ENCODE measurements at places on chromosomes 4 and X.

- peak; percentile 59 for DNase-seq
These were observed 141.6 kb downstream of the SPATA18 start for GRCh38 chr4:52192721-52193135.

DNA sequence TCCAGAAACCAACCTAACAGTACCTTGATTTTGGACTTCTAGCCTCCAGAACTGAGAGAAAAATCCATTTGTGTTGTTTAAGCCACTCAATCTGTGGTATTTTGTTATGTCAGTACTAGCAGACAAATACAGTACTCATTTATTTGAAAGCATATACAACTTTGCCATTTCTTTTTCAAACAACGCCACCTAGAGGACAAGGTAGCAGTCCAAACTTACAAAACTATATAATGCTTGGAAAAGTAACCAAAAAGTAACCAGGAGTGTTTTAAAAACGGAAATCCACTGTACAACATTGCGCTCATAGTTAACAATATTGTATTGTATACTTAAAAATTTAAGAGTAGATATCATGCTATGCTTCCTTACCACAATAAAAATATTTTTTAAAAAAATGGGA is 37.0 kb upstream of the FGF13 start:
- peak; percentile 39 for DNase-seq

DNA sequence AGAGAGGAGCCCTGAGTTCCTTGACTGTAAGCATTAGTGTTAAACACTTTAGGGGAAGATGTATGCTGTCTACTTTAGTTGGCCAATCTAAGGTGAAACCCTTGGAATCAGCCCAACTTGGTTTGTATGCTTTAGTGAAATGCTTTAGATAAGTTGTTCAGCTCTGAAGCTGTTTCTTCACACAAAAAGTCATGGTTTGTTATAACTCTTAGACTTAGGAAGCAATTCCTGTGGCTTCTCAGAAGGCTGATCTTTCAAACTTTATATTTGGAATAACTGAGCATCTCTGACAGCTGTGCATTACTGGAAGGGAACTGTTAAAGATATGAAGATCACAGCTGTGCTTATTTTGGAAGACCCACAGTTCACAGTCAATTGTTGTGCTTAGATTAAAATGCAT is 714.1 kb downstream of the FAT4 start:
- DNase-seq: no peak

GRCh38 chrX:133415276-133416105 is at the start of gene GPC4:
TSS of gene GPC4 (minus strand) at chrX:133415489. CDS start at chrX:133414965, 524 bp downstream.
- peak; percentile 57 for DNase-seq

DNA sequence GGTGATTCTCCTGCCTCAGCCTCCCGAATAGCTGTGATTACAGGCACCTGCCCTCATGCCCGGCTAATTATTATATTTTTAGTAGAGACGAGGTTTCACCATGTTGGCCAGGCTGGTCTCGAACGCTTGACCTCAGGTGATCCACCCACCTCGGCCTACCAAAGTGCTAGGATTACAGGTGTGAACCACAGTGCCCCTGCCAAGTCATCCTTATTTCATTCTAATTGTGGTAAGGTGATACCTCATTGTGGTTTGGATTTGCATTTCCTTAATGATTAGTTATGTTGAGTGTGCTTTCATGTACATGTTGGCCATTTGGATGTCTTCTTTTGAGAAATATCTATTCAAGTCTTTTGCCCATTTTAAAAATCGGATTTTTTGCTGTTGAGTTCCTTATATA is 93.0 kb downstream of the USP9X start:
- no peak for DNase-seq

GRCh38 chr4:148061141-148061481 is 329.2 kb downstream of the ARHGAP10 start:
- DNase-seq: no peak

- DNase-seq: no peak
These were observed 763.0 kb downstream of the DMD start for GRCh38 chrX:32448320-32448719.

GRCh38 chr4:137702512-137702911 is 170.2 kb upstream of the PCDH18 start:
- no peak for DNase-seq

DNA sequence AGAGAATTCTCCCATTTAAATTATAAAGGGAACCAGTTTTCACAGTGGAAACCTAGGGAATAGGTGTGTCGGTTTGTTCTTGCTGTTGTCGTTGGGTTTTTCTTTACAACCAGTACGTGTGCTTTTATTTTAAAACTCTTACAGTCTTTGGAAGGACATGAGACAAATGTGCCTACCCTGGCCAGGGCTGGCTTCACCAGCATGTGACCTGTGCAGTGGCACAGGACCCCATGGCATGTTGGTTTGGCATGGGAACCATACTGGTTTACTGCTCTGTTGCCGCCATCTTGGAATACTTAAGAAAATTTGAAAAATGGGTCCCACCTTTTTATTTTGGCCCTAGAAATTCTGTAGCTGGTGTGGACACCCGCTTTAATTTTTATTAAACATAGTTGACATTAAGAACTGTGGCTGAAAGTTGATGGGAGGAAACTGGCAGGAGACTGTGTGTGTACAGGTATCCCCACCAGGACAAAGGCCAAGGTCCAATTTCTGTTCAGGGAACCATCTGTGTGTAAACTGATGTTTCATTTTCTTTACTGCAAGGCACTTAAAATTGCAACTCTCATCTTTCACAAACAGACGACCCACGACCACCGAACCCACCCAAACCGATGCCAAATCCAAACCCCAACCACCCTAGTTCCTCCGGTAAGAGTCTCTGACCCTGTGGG is 28.8 kb downstream of the CD99 start:
- DNase-seq: no peak

GRCh38 chr4:138310991-138311390 is 68.8 kb upstream of the SLC7A11 start:
- peak; percentile 88 for DNase-seq

GRCh38 chrX:136211766-136212556 is 39.2 kb downstream of the MAP7D3 start:
- no peak for DNase-seq

DNA sequence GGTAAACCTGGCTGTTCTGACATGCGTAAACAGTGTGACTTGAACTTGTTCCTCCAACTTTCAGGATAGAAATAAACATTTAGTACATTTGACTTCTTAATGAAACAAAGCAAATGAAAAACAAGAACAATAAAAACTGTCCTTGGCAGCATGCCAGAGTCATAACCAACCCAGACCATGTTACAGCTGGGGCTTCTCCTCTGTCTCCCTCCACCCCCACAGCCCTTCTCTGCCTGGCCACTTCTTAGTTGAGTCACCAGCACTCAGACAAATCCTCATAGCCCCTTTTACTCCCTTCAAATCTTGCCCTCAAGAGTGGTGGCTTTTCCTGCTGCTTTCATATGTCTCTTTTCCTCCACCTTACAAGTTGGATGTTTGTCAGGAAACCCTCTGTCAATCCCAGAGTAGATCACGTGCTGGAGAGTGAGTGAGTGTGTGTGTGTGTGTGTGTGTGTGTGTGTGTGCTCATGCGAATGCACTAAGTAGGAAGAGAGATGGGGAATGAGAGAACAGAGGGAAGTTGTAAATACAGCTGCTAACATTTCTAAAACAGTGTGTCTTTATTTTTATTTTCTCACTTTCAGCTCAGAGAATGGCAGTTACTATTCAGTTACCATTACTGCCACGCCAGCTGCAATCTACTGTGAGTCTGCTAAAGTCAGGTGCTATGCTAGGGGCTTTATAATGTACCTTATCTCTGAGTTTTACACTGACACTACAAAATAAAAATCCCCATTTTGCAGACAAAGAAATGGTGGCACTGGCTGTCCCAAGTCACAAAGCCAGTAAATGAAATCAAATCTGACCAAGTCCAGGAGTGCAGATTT is 15.0 kb downstream of the SCARB2 start:
- DNase-seq: peak; percentile 87

DNA sequence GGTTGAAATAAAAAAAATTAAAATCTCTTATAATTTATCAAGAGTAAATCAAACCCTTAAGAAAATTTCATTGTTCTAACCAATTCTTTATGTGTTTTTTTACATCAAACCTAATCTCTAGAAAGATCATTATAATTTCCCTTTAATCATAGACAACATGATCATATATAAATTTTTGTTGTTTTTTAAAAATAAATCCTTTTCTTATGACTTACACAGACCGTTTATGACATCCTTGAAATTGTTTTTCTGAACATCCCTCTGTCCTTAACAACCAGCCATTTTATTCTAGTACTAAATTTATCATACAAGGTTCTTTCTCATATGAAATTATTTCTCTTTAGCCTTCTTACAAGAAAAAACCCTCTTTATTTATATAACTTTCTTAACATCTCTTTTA is 62.7 kb upstream of the GABRE start:
- no peak for DNase-seq

GRCh38 chr4:184331268-184331995 is 113.8 kb upstream of the ENPP6 start:
- no peak for DNase-seq

DNA sequence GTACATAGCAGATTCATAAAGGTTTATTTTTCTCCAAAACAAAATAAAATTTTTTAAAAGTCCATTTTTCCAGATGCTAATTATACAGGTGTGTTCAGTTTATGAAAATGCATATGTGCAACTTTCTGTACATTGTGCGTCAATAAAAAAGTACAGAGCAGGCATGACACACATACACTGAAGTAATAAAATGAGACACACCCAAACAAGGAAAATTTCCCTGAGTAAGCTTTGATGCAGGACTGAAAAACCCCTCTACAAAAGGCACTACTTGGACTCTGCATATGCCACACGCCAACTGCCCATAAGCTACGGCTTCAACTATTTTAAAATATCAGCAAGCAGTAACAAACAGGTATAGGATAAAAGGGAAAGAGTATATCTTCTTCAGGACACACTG is 13.8 kb downstream of the ARAP2 start:
- DNase-seq: no peak

- DNase-seq: no peak
These were observed 51.5 kb upstream of the TBC1D9 start for GRCh38 chr4:140807491-140808252.

DNA sequence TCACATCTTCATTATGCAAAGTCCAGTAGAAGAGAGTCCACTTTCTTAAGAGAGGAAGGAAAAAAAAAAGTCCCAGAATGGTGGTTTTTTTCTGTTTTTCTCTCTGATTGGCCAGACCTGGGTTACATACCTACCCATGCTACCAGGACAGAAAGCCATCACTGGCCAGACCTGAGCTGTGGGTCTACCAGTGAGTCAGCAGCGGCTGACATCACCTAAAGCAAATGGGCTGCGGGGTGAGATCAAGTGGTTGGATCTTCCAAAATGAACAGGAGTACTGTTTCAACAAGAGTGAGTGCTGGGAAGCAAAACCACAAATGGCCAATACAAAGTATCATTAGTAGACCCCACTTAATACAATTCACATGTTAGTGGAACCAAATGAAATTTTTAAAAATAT is 1.6 kb upstream of the NDST3 start:
- no peak for DNase-seq

DNA sequence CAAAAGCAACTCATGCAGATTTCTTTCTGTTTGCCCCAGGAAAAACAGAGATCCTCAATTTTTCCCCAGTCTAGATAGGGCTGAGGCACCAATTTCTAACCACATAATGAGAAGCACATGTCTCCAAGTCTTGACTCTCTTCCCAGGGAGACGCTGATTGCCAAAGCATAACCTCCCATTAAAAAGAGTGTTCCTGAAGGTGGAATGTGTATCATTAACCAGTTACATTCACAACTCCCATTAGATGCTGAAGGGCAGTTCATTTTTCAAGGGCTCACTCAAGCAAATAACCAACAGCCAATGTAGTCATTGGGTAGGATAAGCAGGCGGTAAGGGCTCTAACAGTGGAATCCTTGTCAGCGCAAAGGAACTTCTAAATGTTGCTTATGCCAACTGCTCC is 27.5 kb downstream of the TMEM47 start:
- peak; percentile 59 for DNase-seq

- DNase-seq: no peak
These were observed 132.8 kb upstream of the BMP3 start for GRCh38 chr4:80897537-80898303.
